ENCODE measurements at places on chromosomes 7 and 10.

DNA sequence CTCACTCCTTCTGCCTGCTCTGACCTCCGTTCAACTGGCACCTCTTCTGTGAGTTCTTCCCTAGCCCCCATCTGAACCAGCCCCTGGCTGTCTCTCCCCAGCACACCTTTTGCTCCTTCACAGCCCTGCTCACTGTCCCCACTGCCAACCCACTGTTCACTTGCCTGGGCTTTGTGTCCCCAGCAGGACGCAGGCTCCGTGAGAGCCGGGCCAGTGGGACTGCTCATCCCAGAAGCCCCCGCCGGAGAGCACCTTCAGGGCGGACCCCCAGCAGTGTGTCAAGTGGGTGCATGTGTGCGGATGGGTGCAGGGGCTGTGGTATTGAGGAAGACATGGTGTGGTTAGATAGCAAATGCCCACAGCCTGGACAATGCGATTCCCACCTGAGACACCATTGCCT lies 148.4 kb upstream of the RNF32 start:
- no peaks in the 10 kb centered on the region for H3K4me1 ChIP-seq
- no peak for DNase-seq
- no peak overlapping the region for H3K4me3 ChIP-seq
- H3K27me3 ChIP-seq, result peaks cover 7% of the 10 kb centered on the region

DNA sequence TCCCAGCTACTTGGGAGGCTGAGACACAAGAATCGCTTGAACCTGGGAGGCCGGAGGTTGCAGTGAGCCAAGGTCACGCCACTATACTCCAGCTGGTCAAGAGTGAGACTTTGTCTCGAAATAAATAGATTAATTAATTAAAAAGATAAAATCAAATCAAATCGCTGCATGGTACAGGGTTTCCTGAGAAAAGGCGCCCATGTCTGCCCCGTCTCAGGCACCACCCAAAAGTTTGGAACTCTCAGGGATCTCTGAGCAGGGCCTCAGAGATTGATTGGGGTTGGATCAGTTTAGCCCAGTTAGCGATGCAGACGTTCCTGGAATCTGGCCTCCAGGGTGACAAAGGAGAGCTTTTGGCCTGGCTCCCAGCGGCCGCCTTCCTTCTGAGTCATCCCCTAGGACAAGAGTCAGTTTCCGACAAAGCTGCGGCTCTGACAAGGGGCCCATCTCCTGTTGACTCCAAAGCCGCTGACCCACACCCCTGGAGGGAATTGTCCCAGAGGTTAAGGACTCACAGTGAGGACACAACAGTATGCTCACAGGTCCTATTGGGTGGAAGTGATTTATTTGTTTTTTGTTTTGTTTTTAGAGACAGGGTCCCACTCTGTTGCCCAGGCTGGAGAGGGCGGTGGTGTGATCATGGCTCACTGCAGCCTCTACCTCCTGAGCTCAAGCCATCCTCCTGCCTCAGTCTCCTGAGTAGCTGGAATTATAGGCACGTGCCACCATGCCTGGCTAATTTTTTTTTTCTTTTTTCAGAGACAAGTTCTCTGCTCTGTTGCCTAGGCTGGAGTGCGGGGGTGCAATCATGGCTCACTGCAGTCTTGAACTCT lies 6.8 kb downstream of the ORAI2 start:
- DNase-seq, result no peak
- no peak overlapping the region for H3K4me3 ChIP-seq
- no peaks in the 10 kb centered on the region for H3K27me3 ChIP-seq
- no peak overlapping the region for H3K27ac ChIP-seq

- peaks cover 21% of the 10 kb centered on the region for H3K36me3 ChIP-seq
- peak overlapping the region; percentile 71 for H3K27ac ChIP-seq
- peaks cover 21% of the 10 kb centered on the region for H3K27me3 ChIP-seq
- DNase-seq, result no peak
- H3K4me1 ChIP-seq, result peaks cover 53% of the 10 kb centered on the region
Observed at GRCh38 chr7:3069771-3070449, 26.2 kb upstream of the CARD11 start.

DNA sequence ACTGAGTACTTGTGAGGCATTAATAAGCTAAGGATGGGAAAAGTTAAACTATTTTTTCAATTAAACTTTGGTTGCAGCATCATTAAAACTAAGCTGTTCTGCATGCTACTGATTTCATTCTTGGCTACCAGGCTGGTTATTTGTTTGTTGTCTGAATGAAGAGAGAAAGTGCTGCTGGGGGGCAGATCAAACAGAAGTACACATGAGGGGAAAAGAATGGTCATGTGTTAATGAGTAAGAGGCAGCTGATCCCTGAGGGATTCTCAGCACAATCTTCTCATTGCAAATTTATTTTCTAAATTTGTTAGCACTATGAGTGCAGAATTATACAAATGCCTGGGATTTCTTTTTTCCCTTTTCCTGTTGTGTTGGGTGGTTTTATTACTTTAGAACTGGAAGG lies 213.2 kb upstream of the HPS1 start:
- no peaks in the 10 kb centered on the region for H3K4me1 ChIP-seq
- no peaks in the 10 kb centered on the region for H3K36me3 ChIP-seq
- H3K27ac ChIP-seq, result no peak overlapping the region

GRCh38 chr10:93742633-93743349 lies 14.9 kb upstream of the LGI1 start:
- no peak overlapping the region for H3K4me3 ChIP-seq
- DNase-seq, result no peak
- H3K27me3 ChIP-seq, result no peaks in the 10 kb centered on the region
- H3K36me3 ChIP-seq, result no peaks in the 10 kb centered on the region

- no peak overlapping the region for H3K27ac ChIP-seq
- H3K4me1 ChIP-seq, result peaks cover 4% of the 10 kb centered on the region
- peaks cover 18% of the 10 kb centered on the region for H3K27me3 ChIP-seq
Observed at GRCh38 chr10:118459642-118460193, 117.6 kb upstream of the FAM204A start.

DNA sequence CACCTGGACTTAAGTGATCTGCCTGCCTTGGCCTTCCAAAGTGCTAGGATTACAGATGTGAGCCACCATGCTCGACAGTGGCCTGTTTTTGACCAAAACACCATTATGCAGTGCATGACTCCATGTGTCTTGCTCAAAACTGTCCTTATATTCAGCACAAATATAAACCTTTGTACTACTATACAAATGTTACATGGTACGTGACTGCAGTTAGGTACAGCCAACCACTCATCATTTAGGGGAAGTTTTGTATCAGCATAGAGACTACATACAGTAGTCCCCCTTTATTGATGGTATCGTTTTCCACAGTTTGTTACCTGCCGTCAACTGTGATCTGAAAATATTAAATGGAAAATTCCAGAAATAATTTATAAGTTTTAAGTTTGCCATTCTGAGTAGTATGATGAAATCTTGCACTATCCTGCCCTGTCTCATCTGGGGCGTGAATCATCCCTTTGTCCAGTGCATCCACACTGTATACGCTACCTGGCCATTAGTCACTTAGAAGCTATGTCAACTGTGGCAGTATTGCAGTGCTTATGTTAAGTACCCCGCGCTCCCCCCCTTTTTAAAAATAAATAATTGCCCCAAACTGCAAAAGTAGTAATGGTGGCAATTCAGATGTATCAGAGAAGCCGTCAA lies 23.3 kb upstream of the ZNF282 start:
- peaks cover 27% of the 10 kb centered on the region for H3K36me3 ChIP-seq
- no peak overlapping the region for H3K4me3 ChIP-seq
- no peaks in the 10 kb centered on the region for H3K27me3 ChIP-seq
- H3K27ac ChIP-seq, result no peak overlapping the region
- H3K4me1 ChIP-seq, result no peaks in the 10 kb centered on the region

Measured in activated naive CD4-positive, alpha-beta T cell treated with anti-CD3 and anti-CD28 coated beads, Interleukin-2, amount 10 ng/mL, durations not matched to agents 7 days and 5 days (primary cell).